ENCODE measurements at places on chromosomes 2 and 18.

- no peak for DNase-seq
These were observed 10.3 kb upstream of the KIF3C start for GRCh38 chr2:25992556-25992955.

DNA sequence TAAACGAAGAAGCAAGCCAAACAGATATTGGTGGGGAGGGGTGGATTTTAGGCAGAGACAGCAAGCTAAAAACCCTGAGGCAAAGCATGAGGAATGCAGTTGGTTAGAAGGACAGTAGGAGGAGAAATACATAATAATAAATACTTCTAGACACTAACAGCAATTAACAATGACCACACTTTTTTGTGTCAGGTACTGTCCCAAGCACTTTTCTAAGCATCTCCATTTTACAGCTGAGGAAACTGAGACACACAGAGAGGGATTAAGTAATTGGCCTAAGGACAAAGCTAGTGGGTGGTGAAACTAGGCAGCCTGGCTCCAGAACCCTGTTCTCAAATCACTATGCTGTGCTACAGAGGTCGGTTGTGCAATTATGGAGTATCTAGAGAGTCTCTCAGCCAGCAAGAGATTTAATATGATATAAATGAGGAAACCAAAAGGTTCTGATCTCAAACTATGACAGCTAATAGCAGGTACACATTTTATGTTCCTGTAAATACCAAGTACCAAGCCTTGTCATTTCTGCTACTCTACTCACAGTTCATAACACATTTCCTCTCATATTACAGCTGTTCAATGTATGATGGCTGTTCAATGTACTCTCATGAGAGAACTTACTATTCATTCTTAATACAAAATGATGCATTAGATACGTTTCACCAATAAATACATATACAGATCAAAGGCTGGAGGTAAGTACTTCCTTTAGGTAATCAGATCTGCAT, 5.3 kb downstream of the MAP4K3 start:
- DNase-seq: no peak

GRCh38 chr18:64219517-64219916, 70.6 kb upstream of the LINC00305 start:
- DNase-seq: no peak

DNA sequence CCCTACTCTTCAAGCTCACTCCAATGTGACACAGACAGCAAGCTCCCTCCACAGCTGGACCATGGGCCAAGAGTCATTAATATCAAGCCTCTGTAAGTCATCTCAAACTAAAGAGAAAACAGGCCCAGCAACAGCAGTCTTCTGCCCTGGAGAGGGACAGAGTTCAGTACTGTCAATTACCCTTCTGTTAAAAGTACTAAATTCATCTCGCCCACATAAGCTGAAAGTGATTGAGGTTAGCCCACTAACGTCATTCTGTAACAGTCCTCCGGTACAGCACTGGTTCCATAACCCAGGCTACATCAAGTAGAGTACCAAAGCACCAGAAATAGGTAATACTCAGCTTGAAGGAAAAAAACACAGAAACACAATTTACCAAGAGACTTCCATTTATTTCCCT, 25.9 kb downstream of the THADA start:
- no peak for DNase-seq

- DNase-seq: no peak
These were observed 100.6 kb upstream of the FN1 start for GRCh38 chr2:215536510-215536909.

- DNase-seq: peak; percentile 52
These were observed 7.6 kb downstream of the NMUR1 start for GRCh38 chr2:231522418-231523180.

DNA sequence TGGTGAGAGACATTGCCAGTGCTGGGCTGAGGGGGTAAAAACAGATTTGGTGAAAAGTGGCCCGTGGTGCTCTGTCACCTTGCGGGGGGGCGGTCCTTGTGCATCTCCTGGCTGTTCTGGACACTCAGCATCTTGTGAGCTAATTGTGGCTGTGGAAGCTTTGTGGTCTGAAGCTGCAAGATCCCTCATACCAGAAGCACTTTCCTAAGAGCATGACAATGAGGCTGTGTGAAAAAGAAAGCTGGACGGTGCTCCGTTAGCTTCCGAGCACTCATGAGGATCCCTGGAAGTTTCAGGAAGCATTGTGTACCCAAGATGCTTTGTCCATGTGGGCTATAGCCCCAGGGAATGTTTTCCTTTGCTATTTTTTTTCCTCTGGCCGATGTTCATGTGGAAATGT, 74.5 kb downstream of the CABLES1 start:
- DNase-seq: no peak

- no peak for DNase-seq
These were observed 53.1 kb downstream of the CHRNA1 start for GRCh38 chr2:174711206-174711605.

- no peak for DNase-seq
These were observed 1085.6 kb downstream of the SOCS6 start for GRCh38 chr18:71374294-71375000.

DNA sequence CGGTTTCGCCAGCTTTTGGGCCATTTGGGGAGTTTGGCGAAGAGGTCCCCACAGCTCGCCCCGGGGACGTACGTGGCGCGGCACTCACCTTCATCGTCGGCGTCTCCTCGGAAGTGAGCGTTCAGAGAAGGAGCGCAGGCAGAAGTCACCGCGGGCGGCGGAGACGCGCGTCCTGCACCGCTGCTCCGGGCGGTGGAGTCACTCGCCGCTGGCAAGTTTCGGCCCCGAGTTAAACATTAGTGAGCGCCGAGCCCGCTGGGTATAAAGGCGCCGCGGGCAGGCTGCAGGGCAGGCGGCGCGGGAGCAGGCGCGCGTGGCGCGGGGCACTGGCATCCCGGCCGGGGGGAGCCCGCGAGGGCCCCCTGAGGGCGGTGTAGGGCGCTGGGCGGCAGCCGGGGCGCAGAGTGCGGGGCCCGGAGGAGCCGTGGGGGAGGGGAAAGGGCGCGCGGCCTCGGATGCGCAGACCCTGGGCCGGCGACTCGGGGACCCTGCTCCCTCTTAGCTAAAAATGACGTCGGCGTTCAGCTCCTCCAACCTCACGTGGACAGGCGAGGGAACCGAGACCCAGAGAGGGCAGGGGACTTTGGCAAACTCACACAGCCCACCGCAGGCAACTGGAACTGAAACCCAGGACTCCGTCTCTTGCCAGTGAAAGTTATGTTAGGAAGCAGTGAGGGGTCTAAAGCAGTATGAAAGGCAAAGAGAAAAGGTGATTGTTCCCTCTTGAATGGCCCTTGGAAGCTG, at the start of gene DPP4:
Gene DPP4 (minus strand): TSS at position 328 of the 744 bp plus-strand sequence. CDS start 234 bp downstream, at position 94.
- peak; percentile 81 for DNase-seq

GRCh38 chr2:133142087-133142486, 426.2 kb downstream of the NCKAP5 start:
- no peak for DNase-seq

GRCh38 chr2:74078466-74078865, 69.2 kb downstream of the BOLA3 start:
- no peak for DNase-seq

GRCh38 chr18:76131738-76132137, 363.3 kb downstream of the ZNF516 start:
- DNase-seq: no peak

- DNase-seq: no peak
These were observed 60.9 kb upstream of the KLF7 start for GRCh38 chr2:207226671-207227061.

GRCh38 chr2:108124736-108125495, 114.9 kb upstream of the SULT1C3 start:
- DNase-seq: no peak

- DNase-seq: peak; percentile 93
These were observed 26.9 kb downstream of the SDC1 start for GRCh38 chr2:20198001-20198400.

- DNase-seq: no peak
These were observed 2.0 kb upstream of the SETBP1 start for GRCh38 chr18:44678725-44679055.

- no peak for DNase-seq
These were observed 75.6 kb upstream of the B3GNT7 start for GRCh38 chr2:231319867-231320266.

GRCh38 chr2:153455861-153456260, 22.7 kb downstream of the RPRM start:
- DNase-seq: no peak

DNA sequence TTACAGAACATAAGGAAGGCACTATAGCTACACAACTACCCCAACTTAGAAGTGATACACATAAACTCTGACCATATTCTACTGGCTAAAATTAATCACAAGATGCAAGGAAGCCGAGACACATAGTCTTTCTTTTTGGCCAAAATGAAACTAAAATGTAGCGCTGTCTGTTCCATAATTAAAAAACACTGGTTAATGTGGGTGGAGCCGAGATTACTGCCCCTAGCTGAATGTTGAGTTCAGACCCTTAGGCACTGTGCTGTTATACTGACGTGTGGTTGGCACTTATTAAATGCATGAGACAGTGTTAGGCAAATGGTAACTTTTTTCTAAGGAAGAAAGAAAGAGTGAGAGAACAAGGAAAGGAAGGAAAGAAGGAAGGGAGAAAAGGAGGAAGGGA, 254.6 kb upstream of the RND3 start:
- DNase-seq: no peak

- no peak for DNase-seq
These were observed 10.9 kb downstream of the AFTPH start for GRCh38 chr2:64535024-64535423.

DNA sequence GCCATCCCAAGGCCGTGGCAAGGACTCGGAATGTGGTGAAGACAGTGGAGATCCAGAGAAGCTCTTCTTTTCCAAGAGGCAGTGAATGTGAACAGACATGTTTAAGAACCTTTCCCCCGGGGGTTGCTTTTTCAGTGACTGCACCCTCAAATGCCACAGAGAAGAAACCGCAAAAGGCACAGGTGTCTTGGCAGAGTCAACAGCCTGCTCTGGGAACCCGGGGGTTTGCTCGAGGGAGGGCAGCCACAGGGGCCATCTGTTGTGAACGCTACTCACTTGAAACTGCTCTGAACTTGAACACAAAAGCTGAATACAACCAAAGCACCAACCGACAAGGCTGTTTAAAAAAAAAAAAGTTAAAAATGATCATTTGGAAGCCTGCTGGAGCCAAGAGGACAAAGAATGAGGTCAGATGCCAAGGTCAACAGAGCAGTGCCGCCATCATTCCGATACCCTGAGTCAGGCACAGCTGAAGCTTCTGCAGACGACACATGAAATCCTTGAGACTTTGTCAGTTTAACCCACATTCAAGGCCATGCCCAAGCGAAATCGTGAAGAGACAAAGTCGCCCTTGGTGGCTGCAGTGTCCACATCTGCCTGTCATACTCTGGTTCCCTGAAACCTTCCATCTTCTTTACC, 47.4 kb downstream of the PSMG2 start:
- DNase-seq: no peak

DNA sequence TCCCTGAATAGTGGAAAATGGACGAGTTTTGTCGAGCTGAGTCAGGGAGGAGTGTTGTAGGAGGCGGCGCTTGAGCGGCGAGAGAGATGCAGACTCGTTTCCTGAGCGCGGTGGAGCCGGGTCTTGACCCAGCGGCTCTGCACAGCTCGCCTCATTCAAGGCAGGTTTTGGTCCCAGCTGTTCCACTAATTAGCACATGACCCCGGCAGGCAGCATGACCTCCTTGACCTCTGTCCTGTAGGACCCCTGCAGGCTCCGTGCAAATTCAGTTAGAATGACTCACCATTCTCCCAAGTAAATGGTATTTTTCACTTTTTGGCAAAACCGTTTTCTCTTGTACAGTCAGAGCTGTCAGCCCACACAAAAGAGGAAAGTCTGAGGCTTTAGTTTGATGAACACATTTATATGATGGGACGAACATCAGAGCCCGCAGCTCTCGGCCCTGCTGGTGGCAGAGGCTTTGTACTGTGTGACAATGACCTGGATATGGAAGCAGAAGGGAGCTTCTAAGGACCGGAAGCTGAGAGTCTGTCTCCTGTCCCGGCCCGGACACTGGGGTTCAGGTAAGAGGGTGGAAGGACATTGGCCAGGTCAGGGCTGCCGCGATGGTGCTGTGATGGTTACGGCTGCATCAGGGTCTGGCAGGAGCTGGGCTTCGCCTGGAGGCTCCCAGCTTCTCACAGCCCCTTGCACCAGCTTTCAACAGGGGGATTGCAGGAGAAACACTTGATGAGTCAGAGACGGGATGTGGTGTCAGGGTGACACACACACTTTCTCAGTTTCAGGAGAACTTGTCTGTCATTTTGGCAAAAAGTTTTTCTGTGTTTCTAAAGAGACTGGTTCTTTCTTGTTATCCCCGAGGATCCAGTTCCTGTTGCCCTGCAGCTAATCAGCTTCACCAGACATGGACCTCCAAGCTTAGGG, 29.9 kb upstream of the ALKAL2 start:
- DNase-seq: no peak
